ENCODE measurements at places on chromosomes 2 and 18.

DNA sequence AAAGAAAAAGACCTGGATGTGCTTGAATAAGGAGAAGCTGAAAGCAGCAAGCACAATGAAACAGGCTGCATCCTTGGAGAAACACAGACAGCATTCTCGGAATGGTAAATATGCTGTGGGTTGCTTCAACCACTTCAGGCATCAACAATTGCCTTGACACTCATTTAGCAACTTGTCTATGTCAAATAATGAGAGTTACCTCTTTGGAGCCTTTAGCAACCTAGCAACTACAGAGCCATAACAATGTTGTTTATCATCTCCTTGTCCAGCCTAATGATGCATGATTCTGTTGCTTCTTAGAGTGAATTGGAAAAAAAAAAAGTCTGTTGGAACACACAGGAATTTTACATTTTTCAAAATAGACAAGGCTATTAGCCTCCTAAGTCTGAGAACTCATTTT, 410.6 kb downstream of the PIK3C3 start:
- no peak overlapping the region for H3K4me3 ChIP-seq
- DNase-seq, result no peak
- H3K36me3 ChIP-seq, result no peaks in the 10 kb centered on the region
- H3K27ac ChIP-seq, result no peak overlapping the region

DNA sequence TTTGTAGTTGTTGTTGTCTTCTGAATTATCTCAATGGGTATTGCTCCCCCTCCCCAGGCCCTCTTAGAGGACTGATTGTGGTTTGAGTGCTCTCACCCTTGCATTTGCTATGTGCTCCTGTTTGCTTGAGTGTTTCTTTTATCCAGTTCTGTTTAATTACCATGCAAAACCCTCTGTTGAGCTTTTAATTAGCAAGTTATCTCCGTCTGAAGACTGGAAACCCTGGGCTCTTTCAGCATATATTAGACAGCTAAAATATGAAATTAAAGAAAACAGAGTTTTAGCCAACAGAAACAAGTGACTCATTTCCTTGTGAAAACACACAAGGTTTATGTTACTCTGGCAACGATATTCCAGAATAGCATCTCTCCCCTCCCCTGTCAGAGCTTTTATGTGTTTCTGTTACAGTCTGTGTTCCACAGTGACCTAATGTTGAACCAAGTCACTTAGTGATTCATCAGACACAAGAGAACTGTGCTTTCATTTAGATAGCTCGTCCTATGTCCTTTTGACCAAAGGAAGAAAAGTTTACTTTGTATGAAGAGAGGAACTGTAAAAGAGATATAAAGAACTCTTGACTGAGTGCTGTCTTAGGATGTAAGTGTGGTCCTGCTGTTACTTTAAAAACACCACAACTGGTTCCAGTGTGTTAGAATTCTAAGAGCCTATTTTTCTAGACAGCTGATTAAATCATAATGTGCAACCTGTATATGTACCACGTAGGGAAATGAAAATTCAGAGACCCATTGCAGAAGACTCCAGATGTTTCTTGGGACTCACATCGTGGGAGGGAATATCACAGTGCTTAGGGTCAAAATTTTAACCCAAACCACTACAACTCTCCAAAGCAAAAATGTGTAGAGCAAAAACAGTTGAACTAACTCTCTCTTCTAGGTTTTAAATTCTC, 172.8 kb upstream of the RBMS1 start:
- H3K27me3 ChIP-seq, result peaks cover 4% of the 10 kb centered on the region
- DNase-seq, result no peak
- H3K36me3 ChIP-seq, result no peaks in the 10 kb centered on the region
- no peak overlapping the region for H3K4me3 ChIP-seq

DNA sequence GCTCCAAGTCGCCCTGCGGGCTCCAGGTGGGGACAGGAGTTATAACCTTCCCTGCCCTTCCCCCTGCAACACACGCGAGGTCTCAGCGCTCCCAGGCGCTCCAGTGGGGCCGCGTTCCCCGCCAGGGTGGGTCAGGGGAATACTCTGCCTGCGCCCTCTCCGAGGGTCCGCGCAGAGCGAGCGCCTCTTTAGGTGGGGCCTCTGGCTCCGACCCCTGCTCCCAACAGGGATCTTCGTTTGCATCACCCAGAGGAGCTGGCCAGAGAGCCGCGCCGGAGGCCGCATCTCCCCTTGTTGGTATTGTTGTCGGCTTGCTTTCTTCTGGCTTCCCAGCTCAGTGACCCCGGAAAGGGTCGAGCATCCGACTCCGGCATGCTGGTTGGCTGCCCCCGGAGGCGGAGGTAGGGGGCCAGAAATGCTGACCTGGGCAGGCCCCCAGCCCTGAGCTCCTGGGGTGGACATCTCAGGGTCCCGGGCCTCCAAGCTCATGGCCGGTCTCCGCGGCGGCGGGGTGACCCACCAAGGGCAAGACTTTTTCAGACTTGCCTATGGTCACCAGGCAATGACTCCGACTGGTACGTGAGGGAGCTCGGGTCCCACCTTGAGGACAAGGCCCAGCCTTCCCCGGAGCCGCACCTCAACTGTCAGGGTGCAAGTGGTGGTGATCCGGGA, 11.2 kb upstream of the EN1 start:
- H3K4me1 ChIP-seq, result peaks cover 10% of the 10 kb centered on the region
- no peak for DNase-seq
- peaks cover 51% of the 10 kb centered on the region for H3K27me3 ChIP-seq
- H3K36me3 ChIP-seq, result no peaks in the 10 kb centered on the region

GRCh38 chr18:3401669-3402620, 48.0 kb upstream of the TGIF1 start:
- H3K4me1 ChIP-seq, result peaks cover 3% of the 10 kb centered on the region
- no peak overlapping the region for H3K4me3 ChIP-seq
- H3K36me3 ChIP-seq, result no peaks in the 10 kb centered on the region
- H3K27me3 ChIP-seq, result no peaks in the 10 kb centered on the region
- peak overlapping the region; percentile 26 for H3K27ac ChIP-seq
- no peak for DNase-seq

- DNase-seq, result no peak
- no peaks in the 10 kb centered on the region for H3K27me3 ChIP-seq
- H3K36me3 ChIP-seq, result peaks cover 30% of the 10 kb centered on the region
These were observed 69.8 kb downstream of the NFATC1 start for GRCh38 chr18:79465392-79465991.

DNA sequence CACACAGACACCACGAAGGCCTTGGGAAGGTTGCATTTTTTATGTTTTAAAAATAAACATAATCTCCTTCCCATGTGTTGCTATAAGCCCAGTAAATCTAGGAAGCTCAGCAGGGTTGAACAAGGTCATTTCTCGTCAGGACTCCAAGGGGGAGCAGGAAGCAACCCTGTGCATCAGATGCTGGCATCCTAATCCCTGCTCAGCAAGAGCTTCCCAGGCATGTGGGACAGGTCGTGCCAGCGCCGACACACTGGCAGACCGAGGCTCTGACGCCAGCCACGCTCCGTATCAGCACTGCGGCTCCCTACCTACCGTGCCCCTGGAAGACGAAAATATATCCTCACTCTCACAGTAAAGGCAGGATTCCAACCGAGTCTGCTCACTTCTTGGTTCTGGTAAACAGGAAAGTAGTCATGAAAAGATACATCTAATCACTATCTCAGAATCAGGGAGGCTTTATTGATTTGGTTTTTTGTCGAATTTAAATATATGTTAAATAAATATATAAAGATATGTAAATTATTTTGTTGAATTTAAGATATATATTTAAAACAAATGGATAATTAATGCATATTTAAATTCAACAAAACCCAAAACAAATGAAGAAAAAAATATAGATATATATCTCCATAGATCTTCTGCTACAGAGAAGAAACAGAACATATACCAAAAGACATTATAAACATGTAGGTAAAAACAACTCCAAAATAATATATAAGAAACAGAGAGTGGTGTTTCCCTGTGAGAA, 61.4 kb downstream of the TXNL1 start:
- no peaks in the 10 kb centered on the region for H3K4me1 ChIP-seq
- DNase-seq, result no peak
- no peaks in the 10 kb centered on the region for H3K27me3 ChIP-seq

DNA sequence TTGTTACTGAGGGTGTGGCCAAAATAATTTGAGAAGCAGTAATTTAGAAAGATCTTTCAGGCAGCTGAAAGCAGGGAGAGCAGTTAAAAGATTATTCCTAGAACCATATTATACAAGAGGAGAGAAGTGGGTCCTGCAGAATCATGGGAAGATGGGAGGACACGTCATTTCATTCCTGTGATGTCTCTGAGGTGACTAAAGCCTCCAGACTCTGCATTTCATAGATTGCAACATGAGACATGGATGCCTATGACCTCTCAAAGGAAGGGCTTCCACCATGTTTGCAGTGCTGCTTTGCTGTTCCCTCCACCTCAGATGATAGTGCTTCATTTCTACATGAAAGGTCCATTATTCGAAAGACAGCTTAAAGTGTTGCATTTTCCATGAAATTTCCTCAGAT, 788.4 kb downstream of the TSN start:
- no peak overlapping the region for H3K4me3 ChIP-seq
- no peaks in the 10 kb centered on the region for H3K4me1 ChIP-seq
- no peaks in the 10 kb centered on the region for H3K36me3 ChIP-seq
- DNase-seq, result no peak
- H3K27ac ChIP-seq, result no peak overlapping the region

- H3K27me3 ChIP-seq, result no peaks in the 10 kb centered on the region
- DNase-seq, result no peak
- H3K27ac ChIP-seq, result no peak overlapping the region
- no peaks in the 10 kb centered on the region for H3K36me3 ChIP-seq
- peaks cover 13% of the 10 kb centered on the region for H3K4me1 ChIP-seq
- H3K4me3 ChIP-seq, result no peak overlapping the region
These were observed 281.1 kb upstream of the REV1 start for GRCh38 chr2:99770876-99771275.

DNA sequence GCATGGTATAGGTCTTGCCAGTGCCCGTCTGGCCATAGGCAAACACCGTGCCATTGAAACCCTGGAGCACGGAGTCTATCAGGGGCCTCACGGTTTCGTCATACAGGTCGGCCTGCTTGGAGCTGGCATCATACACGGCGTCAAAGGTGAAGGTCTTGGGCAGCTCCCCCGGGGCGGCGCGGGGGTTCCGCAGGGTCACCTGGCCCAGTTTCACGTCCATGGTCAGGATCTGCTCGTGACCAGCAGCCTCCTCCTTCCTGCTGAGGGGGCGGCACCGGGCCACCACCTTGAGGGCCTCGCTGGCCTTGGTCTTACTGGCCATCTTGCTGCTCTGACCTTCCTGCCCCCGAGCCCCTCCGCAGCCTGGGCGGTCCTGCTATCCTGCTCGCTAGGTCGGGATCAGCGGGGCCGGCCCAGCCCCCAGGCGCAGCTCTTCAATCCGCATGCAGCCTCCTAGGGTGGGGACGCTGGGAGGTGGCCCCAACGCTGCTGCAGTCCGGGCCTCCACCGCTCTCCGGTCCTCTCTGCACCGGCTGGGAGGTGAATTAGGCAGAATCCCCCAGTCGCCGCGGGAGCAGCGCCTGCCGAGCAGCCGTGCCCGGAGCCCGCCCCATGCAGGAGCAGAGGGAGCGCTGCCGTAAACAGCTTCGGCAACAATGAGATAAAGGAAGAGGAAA, 563 bp downstream of the KIF3C start:
- H3K27ac ChIP-seq, result no peak overlapping the region
- no peaks in the 10 kb centered on the region for H3K36me3 ChIP-seq
- peaks cover 14% of the 10 kb centered on the region for H3K4me1 ChIP-seq
- H3K4me3 ChIP-seq, result peak overlapping the region; percentile 54

- H3K36me3 ChIP-seq, result no peaks in the 10 kb centered on the region
- no peak overlapping the region for H3K4me3 ChIP-seq
- H3K27me3 ChIP-seq, result no peaks in the 10 kb centered on the region
- DNase-seq, result no peak
These were observed 929.5 kb downstream of the NRXN1 start for GRCh38 chr2:50102383-50102782.

GRCh38 chr2:58476556-58476955, 235.4 kb upstream of the FANCL start:
- H3K27me3 ChIP-seq, result no peaks in the 10 kb centered on the region
- no peaks in the 10 kb centered on the region for H3K36me3 ChIP-seq
- H3K4me3 ChIP-seq, result no peak overlapping the region
- H3K27ac ChIP-seq, result no peak overlapping the region

DNA sequence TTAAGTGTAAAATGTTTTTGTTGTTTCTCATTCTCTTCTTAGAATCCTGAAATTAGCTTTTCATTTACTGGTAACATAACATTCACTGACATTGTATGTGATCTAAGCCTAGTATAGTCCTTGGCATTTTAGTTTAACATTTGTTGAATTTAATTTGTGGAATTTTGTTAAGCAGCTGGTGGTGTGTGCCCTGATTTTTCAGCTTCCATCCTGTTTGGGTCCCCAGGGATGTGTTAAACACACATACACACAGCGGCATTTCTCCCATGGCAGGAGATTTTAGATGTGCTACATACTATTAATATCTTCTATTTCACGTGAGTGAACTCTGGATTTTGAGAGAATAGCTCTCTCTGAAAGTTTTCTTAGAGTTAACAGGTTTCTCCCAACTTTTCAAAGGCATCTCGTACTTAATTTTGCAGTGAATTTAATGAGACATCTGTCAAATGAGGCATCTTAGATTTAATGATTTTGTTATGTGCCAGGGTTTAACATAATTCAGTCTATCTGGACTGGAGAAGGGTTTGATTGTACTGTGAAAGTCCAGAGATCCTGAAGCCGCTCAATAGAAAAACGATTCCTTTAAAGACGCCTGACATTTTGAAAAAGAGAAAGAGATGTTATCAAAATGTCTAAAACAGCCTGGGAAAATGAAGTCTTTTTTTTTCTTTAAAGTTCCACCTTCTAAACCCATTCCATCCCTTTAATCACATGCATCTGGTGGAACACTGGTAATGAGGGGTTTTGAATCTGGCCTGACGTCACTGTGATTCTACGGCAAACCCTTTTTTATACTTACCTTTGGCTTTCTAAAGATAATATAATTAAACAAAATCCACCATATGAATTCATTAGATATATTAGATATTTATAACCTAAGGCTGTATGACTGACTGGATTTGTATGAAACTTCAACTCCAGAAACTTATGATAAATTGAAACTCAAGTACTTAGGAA, 6.8 kb downstream of the PHLPP1 start:
- H3K27ac ChIP-seq, result no peak overlapping the region
- DNase-seq, result no peak
- H3K4me1 ChIP-seq, result peaks cover 7% of the 10 kb centered on the region
- no peak overlapping the region for H3K4me3 ChIP-seq

DNA sequence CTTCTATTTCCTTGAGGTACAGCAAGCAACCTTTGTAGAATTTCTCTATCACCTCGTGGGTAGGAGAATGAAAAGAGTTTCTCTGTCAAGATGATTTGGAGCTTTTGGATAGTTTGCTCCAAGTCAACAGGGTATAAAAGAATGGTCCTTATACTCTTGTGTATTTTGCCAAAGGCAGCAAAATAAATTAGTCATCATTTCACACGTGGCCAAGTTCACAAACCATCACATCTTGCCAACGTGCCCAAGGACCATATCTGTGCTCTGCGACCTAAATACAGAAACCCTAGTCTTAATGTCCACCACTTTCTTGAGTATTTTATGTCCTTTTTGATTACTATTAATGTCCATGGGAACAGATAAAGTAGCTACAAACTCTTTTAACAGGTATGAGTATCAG, 262.9 kb downstream of the AFF3 start:
- H3K27ac ChIP-seq, result no peak overlapping the region
- no peaks in the 10 kb centered on the region for H3K27me3 ChIP-seq
- no peak overlapping the region for H3K4me3 ChIP-seq
- no peak for DNase-seq

- no peak overlapping the region for H3K27ac ChIP-seq
- no peaks in the 10 kb centered on the region for H3K4me1 ChIP-seq
- H3K4me3 ChIP-seq, result no peak overlapping the region
- no peaks in the 10 kb centered on the region for H3K27me3 ChIP-seq
These were observed 51.7 kb downstream of the PELI1 start for GRCh38 chr2:64092502-64092901.
